Activated CD8-positive, alpha-beta T cell treated with anti-CD3 and anti-CD28 coated beads for 36 hours (primary cell): ENCODE measurements at places on chromosomes 11 and 22. TPM values are rescaled to one million over a fixed set of nuclear protein-coding genes. Genes with fewer than 3 reads are reported as not detected.

PLEKHB1 gene
- 8.6 TPM for total RNA-seq

GAB4 gene
- total RNA-seq = not detected

GDPD5 gene
- total RNA-seq = 11.0 TPM

RRM1 gene
- 194 TPM for total RNA-seq

TP53AIP1 gene
- not detected for total RNA-seq

GRCh38 chr22:46801331-46801811 is 38.9 kb downstream of the TBC1D22A start:
- DNase-seq = no peak

- no peak for DNase-seq
Measured at GRCh38 chr11:111459506-111460270, 52.5 kb downstream of the BTG4 start.

DNA sequence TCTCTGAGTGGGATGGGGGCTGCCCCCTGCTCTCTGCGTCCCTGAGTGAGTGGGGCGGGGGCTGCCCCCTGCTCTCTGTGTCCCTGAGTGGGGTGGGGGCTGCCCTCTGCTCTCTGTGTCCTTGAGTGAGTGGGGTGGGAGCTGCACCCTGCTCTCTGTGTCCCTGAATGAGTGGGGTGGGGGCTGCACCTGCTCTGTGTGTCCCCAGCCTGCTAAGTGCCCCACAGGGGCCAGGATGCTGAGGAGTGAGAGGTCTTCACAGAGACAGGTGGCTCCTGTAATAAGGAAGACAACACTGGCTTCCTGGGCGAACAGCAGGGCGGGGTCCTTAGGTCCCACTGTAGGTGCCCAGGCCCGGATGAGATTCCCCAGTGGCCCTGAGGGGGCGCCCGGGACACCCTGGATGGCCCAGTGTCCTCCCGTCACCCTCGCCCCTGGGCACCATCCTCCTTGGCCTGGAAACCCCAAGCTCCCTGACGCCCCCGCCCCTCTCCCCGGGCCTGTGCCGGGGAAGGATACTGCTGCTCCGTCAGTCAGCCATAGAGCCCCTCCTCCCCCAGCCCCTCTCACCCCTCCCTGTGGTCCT is 3.8 kb upstream of the CCDC188 start:
- no peak for DNase-seq

DNA sequence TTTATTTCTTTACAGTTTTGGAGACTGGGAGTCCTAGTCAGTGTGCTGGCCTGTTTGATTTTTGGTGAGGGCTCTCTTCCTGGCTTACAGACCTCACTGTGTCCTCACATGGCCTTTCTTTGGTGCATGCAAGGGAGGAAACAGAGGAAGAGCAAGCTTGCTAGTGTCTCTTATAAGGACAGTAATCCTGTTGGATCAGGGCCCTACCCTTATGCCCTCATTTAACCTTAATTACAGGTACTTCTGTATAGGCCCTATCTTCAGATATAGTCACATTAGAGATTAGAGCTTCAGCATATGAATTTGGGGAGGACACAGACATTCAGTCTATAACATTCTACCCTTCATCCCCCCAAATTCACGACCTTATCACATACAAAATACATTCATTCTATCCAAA is 14.3 kb downstream of the ZC3H7B start:
- no peak for DNase-seq

DNA sequence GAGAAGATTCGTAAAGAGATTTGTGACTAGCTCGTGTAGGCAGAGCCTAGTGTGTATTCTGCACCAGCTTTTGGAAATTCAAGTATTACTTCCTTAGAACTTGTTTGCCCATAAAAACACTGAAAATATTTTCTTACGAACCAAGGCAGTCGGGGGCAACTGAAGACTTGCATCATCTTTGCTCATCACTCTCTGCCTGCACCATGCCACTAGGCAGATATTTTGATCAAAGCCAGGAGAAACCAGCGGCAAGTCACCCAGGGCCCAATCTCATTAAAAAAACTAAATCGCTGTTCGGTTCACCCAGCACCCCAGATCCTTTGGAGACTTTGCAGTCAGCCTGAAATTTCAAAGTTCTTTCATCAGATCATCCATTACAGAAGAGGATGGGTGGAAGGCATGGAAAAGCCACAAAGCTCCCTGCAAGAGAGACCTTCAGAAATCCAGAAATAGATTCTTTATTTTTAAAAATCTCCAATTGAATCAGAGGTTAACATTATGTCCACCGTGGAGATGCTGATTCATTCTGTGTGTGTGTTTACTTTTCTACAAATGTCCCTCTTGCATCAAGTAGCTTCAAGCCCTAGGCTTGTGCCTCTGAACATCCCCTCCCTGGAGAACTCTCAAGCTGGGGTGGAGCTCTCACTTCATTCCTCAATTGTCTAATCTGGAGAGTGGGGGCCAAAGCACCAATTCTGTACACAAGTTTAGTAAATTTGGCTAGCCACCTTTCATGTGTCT is 78.4 kb downstream of the ETS1 start:
- peak; percentile 47 for DNase-seq

- peak; percentile 43 for DNase-seq
Measured at GRCh38 chr11:117097389-117098268, 599 bp downstream of the SIK3 start.

- no peak for DNase-seq
Measured at GRCh38 chr11:69156235-69156639, 502 bp downstream of the SMIM38 start.

DNA sequence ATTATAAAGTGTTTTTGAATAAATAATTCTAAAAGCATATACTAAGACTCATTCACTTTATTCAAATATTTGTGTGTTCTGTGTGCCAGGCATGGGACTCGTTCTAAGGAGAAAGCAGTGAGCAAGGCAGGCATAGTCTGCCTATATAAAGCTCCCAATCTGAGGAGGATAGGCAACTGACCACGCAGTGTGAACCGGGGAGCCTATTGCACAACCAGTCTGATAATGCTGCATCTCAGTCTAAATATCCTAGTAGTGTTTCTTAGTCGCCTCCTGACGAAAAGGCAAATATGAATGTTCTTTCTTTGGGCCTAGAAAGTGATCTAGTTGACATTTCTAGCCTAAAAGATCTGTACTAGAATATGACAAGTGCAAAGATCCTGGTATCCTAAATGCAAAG is 98.3 kb downstream of the C11orf65 start:
- DNase-seq = no peak

GRCh38 chr22:27845644-27846043 is 44.1 kb upstream of the MN1 start:
- no peak for DNase-seq

DNA sequence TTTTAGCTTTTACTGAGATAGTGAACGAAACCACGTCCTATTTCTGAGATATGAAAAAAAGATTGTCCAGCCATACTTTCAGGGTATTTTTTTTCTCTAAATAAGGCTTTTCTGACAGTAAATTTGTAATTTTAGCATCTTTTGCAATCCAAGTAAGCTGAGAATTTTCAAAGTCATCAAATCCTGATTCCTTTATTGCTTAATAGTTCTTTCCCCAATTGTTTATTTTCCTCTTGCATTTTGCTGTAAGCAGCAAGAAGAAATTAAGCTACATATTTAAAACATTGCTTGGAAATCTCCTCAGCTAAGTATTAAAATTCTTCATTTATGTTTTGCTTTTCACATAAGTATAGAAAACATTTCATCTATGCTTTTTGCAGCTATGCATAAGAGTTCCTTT is 493.3 kb upstream of the CCDC179 start:
- no peak for DNase-seq

DNA sequence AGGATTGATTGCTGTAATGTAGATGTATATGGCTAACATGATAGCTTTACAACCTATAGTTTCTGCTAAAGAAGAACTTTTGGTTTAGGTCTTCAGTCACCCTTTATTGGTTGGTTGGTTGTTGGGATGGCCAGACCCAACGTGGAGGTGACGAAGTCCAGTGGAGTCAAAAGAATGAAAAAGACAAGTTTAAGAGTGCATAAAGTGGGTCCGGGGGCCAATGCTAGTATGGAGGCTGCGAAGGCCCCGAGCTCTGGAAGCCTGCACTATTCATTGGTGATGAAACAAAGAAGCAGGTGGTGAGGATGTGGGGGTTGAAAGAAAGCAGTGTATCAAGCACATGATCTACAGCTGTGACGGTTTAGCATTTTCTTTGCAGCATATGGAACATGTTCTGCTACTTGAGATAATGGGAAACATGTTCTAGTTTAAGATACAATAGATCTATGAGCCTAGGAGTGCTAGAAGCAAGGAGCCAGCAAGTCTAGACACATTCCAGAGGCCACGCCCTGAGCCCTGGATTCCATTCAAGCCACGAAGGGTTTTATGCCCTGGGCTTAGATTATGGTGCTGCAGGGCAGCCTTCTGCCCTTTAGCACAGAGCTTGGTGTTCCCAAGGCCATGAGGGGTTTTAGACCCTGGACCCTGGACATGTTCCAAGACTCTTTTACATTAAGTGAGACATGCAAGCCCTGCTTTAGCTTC is 6.3 kb downstream of the TCP11L1 start:
- no peak for DNase-seq

- DNase-seq = no peak
Measured at GRCh38 chr11:115918576-115918975, 414.4 kb upstream of the CADM1 start.

GRCh38 chr22:49010901-49011300 is 816.8 kb downstream of the BRD1 start:
- DNase-seq = no peak

GRCh38 chr11:134360050-134360835 is 28.5 kb downstream of the GLB1L2 start:
- peak; percentile 83 for DNase-seq

- DNase-seq = no peak
Measured at GRCh38 chr11:76355172-76355571, 25.8 kb downstream of the THAP12 start.
